ENCODE measurements at places on chromosomes 5 and 9.

GRCh38 chr5:111675201-111675934, 81.6 kb downstream of the NREP start:
- DNase-seq, result no peak

DNA sequence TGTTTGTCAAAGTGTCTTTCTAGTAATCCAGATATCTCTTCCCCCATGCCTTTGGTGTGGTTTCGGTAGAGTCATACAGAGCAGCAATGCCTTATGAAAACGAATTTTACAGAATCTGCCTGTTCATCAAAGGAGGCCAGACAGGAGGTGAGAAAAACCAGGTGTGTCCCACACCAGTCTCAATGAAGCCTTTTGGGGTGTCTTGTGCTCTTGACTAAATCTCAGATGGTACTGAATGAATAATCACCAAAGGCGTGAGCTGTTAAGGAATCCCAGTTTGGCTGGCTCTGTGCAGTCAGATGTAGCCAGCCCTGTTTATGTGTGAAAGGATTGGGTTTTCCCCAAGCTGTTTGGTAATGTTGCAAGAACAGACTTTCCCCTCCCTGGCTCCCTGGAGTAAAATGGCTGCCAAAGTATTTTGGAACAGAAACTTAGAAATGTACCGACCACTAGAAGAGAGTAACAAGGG, 70.8 kb upstream of the CDKN2B start:
- DNase-seq, result peak; percentile 22

GRCh38 chr5:56128113-56128512, 105.0 kb downstream of the ANKRD55 start:
- DNase-seq, result no peak

DNA sequence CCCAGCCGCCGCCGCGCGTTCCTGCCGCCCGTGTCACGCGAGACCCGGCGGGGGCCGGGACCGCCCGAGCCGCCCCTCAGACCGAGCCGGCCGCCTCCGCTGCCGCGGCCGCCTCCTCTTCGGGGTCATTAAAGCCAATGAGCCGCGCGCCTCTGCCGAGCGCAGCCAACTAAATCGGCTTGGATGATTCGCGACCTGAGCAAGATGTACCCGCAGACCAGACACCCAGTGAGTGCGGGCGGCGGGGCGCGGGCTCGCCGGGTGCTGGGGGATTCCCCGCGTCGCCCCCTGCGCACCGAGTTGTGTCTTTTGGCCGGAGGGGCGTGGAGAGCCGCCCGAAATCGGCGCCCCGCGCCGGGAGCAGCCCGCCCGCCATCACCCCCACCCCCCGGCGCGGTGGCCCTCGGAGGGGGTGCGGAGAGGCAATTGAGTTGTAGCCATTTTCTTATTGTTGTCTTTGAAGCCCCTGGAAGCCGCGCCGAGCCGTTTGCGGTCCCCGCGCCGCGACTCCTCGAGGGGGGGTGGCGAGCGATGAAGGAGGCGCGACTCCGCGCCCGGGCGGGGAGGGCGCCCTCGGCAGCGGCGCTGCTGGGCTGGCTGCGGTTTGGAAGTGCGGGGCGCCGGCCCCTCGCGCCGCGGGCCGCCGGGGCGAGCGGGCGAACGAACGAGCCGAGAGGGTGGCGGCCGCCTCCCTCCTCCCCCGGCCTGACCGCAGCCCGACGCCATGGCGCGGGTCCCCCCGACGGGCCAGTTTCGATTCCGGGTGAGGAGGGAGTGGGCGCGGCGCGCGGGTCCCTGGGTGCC, 1.0 kb downstream of the TLE4 start:
- DNase-seq, result peak; percentile 35

DNA sequence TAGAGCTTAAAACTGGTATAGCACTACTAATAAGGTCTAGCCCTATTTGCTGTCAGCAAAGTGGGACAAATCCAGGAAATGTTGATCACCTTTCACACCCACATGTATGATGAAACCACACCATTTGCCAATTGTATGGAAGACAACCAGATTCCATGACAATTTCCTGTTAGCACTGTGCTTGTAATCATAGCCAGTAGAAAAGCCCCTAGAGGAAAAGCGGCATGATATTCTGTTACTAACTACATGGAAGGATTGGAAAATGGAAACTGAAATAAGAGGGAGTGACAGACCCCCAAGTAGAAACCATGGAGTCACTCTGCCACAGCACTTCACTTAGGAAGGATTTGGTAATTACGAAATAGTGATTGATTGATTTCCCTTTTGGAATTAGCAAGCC, 923 bp downstream of the SPATA6L start:
- DNase-seq, result no peak

DNA sequence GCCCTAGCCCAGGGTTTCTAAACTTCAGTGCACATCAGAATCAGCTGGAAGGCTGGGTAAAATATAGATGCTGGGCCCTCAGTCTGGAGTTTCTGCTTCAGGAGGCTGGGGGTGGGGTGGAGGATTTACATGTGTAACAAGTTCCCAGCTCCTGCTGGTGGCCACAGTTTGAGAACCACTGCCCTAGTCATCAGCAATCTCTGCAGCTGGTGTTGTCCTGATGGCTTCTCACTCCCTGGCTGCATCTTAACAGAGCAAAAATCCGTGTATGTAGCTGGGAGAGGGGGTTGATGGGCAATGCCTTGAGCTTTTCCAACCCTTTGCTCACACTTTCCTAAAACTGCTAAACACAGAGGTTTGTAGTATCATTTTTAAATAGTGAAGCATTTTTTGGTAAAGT, 186.0 kb upstream of the KLF9 start:
- no peak for DNase-seq

- no peak for DNase-seq
These were observed 43.8 kb downstream of the PRRC1 start for GRCh38 chr5:127561254-127561653.

- DNase-seq, result no peak
These were observed 66.4 kb downstream of the ELL2 start for GRCh38 chr5:95895251-95895650.

DNA sequence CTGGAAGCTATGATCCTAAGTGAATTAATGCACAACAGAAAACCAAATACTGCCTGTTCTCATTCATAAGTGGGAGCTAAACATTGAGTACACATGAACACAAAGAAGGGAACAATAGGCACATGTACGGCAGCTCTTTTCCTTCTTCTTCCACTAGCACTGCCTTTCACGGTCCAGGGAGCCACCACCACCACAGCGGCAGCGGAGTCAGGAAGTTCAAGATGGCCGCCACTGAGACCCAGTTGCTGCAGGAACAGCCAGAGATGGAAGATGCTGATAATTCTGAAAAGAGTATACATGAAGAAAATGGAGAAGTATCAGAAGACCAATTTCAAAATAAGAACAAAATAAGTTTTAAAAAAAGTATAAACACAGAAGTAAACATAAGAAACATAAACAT, 39.5 kb upstream of the TNFSF15 start:
- no peak for DNase-seq

GRCh38 chr5:50606179-50606578, 60.3 kb upstream of the PARP8 start:
- no peak for DNase-seq

GRCh38 chr5:100496296-100496695, 38.9 kb upstream of the FAM174A start:
- no peak for DNase-seq

- DNase-seq, result no peak
These were observed 136.6 kb upstream of the ICE1 start for GRCh38 chr5:5285906-5286305.

DNA sequence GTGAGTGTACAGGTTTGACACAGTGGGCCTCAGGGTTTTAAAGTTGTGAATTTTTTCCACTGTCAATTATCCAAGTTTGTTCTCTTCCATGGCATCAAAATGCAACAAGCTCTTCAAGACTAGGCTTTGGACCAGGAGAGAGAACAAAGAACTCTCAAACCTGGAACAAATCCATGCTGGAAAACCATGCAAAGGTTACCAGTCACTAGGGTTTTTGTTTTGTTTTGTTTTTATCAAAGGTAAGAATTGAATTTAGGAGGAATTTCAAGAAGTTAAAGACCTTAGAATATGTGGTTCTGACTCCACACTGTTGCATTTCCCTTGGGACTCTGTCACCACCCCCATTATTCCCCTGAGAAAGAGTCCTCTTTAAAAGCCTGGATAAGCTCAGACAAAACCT, 191.1 kb upstream of the PIK3R1 start:
- DNase-seq, result no peak

- peak; percentile 46 for DNase-seq
These were observed 915 bp downstream of the ZFAND5 start for GRCh38 chr9:72363908-72364678.

DNA sequence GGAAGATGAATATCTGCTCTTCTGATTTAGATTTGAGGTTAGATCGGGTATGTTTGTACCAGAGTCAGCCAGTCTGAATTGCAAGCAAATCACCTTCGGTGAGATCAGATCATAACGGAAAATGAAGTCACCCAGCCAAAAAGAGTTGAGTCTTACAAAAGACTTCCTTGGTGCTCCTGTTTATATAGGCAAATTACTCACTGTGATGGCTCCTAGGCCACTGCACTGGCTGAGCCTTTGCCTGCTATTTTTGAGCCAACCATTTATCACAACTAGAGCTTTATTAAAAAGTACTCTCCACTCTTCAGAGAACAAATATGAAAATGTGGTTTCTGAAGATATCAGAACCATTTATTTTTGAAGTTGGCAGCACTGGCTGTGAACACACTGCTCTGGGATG, 277.7 kb upstream of the PCSK5 start:
- no peak for DNase-seq

DNA sequence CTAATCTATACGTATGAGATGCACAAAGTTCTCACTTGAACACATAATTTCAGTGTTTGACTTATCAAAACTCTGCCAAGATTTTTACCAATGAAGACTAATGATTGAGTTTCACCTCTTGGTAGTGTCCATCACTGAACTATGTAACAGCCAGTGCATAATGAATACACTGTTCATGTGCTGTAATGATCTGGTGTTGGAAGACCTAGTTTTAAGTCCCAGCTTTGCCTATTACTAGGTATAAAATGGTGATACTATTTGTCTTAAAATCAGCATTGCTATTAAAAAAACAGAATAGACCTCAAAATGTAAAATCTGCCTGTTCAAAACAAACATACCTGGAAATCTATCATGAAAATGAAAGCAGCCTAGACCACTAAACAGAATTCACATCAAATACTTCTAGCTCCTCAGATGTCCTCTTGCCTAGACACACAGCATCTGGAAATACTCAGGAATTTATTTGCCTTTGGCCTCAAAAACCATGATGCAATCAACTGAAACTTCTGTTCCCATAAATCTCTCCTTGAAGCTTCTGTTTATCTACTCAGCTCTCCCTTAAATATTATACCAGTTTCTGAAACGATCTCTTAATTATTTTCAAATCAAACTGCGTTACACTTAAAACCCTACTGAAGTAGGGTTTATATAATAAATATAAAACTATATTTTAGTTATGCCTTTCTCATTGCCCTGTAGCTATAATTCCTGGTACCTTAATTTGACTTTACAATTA, 38.1 kb downstream of the MRPS27 start:
- no peak for DNase-seq

DNA sequence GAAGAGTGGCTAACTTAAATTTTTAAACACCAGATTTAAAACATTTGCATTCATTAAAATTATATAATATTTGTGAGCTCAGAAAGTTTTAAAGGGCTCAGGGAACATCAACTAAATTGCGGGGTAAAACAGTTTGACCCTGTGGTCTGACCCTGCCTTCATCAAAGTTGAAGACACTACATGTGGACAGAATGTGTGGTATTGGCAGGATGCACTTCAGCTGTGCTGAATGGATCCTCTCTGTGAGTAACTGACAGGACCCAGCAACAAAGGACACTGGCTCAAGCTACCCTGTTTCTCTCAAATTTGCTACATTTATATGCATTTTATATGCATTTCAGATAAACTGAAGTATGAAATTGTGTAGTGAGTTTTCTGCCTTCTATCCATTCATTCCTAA, 288.5 kb downstream of the ZNF608 start:
- no peak for DNase-seq

DNA sequence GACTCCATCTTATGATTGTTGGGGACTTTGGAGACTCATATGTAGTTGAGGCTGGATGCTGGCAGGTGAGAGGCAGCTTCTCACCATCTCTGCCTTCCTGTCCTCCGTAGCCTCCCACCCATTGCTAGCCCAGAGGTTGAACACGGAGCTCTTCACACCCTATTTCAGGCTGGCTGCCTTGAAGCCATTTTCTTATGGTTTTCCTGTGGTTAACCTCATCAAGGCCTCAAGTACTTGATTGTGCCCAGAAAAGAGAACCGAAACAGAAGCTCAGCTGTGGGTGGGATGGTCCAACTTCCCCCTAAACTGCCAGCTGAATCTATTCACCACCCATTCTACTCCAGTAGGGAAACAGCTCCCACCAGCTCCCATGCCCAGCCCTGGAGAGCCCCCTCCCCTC, 102.9 kb downstream of the LIFR start:
- DNase-seq, result peak; percentile 16

DNA sequence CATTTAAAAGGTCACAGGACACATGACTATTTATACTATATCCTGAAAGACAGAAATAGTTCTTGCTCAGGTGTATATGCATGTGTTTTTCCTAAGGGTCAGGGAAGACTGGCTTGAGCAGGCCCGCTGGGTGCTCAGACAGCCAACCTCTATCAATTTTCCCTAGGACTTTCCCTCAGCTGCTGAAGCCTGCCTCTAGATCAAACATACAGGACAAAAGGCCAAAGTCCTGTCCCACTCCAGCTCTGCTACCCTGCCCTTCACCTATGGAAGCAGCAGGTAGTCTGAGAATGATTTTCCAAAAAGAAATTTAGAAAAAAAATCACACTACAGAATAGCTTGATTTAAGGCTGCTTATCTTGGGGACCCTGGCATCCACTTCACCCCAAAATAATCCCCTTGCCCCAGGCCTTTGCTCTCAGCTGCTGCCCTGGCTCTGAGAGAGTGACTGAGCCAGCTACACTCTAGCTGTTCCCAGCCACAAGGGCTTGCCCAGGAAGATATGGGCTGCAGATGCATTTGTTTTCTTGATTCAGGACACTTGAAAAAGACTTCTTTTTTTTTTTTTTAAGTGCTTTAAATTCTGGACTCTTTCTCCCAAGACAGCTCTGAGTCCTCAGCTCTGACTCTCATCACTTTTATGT, 42.5 kb downstream of the KLHL3 start:
- DNase-seq, result no peak

- no peak for DNase-seq
These were observed 102.7 kb upstream of the MIER3 start for GRCh38 chr5:57054671-57055070.

GRCh38 chr9:136675477-136676296, 11.6 kb downstream of the AGPAT2 start:
- DNase-seq, result no peak

GRCh38 chr9:13064676-13065075, 214.8 kb downstream of the MPDZ start:
- DNase-seq, result no peak

- no peak for DNase-seq
These were observed 90.5 kb downstream of the ADAMTS2 start for GRCh38 chr5:179254638-179255271.

GRCh38 chr9:136018257-136019031, 57.3 kb upstream of the UBAC1 start:
- no peak for DNase-seq

DNA sequence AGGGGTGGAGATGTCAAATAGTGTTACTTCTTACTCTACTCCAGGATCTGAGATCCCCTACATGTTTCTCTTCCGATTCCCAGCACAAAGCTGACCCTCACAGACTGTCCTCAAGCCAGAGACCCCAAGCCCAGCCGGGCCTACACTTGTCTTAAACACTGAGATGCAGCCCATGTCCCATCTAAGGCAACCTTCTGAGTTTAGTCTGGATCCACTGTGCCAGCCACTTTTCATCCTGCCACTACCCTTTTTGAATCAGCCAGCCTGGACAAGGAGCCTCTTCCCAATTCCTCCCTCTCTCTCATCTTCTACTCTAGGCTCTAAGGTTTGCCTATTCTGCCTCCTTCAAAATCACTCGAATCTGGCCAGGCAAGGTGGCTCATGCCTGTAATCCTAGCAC, 6.2 kb upstream of the MYORG start:
- DNase-seq, result no peak

Measured in activated CD4-positive, CD25-positive, alpha-beta regulatory T cell treated with anti-CD3 and anti-CD28 coated beads, Interleukin-2, amount 50 U/mL, for 16 hours (primary cell).